ENCODE measurements at places on chromosomes 7 and 10.
A peak's percentile ranks its signal among the peaks of the same experiment; 100 is the strongest.

DNA sequence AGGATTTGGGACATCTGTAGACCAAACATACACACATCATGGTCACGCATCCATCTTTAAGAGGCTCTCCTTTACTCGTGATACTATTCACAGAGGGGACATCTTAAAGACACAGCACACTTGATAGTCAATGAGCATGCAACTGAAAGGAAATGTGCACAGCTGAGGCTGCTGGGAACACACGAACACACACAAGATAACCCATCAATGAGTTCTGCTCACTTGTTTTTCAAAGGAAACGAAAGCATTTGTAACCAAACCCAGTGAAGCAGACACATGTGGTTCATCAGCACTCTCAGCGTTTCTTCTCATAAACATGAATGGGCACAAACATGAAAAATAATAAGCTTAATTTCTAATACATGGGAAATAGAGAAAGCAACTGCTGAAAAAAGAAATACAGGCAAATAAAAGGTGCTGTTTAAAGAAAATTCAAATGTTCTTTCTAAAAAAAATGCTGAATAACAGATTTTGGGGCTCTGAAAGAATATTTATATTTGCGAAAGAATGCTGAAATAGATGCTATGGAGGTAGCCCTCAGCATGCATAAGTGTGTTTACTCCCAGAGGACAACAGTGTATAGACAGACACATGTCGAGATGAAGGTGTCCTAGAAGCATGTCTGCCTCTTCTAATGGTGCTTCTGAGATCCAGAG, 59.7 kb upstream of the LAMB4 start:
- no peak for DNase-seq

- peak; percentile 47 for DNase-seq
Measured at GRCh38 chr10:14670551-14671240, 104.0 kb downstream of the FAM107B start.

DNA sequence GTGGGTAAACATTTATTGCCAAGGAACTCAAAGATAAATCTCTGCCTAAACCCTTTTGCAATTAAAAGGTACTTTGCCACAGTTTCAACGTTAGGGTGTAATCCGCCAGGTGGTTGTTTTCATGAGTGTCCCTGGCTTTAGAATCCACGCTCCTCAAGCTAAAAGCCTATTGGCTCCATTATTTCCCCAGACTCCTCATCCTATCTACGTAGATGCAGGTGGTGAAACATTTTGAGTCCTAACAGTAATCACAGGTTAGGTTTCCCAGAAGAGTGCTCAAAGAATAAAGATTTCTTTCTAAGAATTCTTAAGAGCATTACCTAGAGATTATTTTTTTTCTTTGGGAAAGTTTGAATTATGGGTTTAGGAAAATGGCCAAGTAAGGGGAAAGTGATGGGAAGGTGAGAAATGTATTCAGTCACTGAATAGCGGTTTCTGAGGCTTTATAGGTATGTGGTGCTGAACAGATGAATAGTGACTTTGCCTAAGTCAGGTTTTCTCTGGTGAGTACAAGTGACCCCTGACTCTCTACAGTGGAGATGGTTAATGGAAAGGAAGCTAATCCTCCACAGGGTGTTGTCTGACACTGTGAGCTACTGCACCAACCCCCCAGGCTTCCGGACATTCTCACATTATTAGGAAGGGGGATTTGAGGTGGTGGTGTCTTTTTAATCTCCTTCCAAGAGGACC, 60.2 kb downstream of the NRP1 start:
- DNase-seq = no peak

- no peak for DNase-seq
Measured at GRCh38 chr7:746155-747061, 19.3 kb upstream of the PRKAR1B start.

DNA sequence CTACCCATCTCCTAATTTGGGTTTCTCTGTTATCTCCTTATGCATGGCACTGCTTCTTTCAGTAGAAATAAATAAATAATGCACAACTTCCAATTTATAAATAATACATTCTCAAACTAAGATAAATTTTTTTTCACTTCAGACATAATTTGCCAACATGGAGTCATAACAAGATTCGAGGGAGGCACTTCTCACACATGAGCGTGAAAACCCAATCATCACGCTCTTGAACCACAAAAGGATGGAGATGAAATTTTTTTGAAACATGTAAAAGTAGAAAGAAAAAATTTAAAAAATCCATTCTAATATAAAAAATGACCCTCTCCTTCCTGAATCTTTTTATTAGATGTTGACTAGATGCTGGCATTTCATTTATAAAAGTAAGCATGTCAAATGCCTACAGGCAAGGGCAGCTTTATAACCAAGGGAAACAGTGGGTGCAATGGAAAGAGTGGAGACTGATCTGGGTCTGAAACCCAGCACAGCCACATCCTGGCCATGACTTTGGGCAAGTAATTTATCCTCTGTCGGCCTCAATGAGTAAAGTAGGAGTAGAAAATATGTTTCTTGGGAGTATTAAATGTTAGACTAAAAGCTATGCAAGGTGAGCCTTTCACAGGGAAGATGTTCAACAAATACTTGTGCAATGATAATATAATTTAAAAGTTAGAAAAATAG, 185.0 kb downstream of the STK31 start:
- DNase-seq = no peak

DNA sequence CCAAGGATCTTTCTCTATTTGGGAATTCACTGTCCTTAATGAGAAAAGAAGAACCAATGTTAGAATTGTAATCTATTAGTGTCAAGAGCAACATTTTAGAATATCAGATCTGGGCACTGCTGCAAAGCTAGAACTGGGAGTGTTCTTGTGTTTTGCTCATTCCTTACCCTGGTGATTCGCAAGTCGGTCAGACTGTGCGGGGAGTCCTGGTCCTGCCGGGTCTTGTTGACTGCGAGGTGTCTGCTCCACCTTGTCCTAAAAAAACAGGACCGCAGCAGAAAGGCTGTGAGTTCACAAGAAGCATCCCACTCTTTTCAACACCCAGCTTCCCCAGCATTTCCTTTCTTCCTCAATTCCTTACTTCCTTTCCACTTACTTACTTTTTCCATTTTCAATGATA, 79.0 kb downstream of the GRB10 start:
- no peak for DNase-seq

- no peak for DNase-seq
Measured at GRCh38 chr7:7996568-7996967, 28.0 kb downstream of the GLCCI1 start.

DNA sequence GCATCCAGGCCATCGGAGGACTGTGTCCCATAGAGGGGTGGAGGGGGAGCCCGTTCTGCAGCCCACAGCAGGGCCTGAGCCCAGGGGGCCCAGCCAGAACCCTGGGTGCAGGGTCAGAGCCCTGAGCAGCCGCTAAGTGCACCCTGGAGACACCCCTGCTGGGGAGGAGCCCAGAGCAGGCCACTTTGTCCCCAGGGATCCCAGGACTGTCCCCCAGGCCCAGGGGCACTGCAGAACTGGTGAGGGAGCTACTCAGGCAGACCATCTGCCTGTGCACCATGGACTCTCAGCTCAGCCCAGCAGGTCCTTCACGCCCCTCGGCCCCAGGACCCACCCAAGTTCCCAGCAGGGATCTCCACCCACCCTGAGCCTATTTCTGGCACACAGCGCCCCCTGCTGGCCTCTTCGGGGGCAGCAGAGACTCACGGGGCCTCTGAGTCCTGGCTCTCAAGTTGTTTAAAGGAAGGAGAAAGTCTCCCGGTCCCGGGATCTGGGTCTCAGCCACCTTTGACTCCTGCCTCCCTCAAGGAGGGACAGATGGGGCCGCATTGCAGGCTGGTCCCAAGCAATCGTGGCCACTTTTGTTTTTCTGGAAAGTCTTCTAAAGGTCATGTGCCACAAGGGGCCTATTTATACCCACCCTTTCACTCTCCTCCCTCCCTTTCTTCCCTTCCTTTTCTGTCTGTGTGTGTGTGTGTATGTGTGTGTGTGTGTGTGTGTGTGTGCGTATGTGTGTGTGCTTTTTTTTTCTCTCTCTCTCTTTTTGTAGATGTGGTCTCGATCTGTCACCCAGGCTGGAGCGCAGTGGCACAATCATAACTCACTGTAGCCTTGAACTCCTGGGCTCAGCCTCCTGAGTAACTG, 90.3 kb downstream of the MYL10 start:
- DNase-seq = no peak

DNA sequence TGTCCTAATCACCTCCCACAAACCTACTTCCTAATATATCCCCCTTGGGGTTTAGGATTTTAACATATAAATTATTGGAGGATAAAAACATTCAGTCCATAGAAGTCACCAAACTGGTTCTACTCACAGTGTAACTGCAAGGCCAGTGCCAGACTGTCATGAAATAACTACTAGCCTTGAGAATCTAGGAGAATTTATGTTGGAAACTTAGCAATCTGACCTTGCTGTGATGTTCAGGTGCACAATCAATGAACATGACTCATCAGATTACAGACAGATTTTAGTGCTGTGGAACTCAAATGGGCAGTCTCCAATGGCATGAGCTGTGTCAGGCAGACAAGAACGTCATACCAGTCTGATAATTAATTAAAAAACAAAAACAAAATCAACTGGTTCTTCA, 571.4 kb upstream of the IGFBP3 start:
- DNase-seq = no peak

GRCh38 chr10:52442576-52442975, 128.5 kb downstream of the DKK1 start:
- DNase-seq = no peak

GRCh38 chr7:12351843-12352242, 51.8 kb downstream of the VWDE start:
- no peak for DNase-seq

- DNase-seq = no peak
Measured at GRCh38 chr10:15824498-15824897, 35.8 kb downstream of the MINDY3 start.

GRCh38 chr10:33293531-33294170, 40.8 kb downstream of the NRP1 start:
- DNase-seq = no peak

DNA sequence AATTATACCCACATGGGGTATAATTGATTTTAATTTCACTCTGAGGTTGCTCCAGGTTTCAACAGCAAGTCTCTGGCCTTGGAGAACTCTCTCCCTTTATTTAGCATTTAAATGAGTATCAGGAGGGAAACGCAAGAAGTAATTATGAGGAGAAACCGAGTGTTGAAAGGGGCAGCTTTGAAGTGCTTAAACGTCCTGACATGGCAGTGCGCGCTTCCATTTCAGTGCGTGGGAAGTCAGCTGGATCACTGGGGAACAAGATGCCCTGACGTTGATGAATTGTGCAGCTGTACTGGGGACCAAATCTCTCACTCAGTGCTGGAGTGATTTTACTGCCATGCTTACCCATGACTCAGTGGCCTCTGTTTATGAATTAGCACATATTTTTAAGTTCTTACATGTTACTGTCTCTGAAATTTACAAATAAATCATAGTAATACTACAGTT, 106.0 kb upstream of the PRR15 start:
- DNase-seq = no peak

GRCh38 chr10:112376396-112376790, 2.5 kb downstream of the ACSL5 start:
- no peak for DNase-seq

DNA sequence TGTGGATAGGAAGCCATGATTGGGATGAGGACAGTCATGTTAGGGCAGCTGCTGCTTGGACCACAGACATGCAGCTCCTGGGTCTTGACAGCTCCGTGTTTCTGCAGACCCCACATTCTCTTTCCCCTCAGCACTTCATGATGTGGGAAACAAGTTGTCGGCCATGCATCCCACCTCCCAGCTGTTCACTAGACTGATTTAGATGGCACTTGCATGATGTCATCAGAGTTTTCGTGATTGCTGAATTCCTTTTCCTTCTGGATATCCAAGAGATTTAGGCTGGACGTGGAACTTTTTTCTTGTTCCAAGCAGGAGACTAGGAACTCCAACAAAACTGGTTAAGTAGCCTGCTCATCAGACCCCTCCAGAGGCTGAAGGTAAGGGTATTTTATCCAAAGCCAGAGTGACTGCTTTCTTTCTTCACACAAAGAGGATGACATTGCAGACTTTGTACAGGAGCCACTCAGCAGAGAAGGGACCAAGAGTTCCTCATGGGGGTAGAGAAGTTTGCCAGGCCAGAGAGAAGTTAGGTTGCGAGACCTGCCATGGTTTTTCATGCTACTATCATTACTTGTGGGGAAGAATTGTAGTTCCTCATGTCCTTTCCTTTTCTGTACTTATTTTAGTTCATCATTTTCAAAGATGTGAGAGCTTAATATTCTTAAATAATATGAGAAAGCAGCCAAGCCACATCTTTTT, 117.7 kb upstream of the GJD4 start:
- no peak for DNase-seq

DNA sequence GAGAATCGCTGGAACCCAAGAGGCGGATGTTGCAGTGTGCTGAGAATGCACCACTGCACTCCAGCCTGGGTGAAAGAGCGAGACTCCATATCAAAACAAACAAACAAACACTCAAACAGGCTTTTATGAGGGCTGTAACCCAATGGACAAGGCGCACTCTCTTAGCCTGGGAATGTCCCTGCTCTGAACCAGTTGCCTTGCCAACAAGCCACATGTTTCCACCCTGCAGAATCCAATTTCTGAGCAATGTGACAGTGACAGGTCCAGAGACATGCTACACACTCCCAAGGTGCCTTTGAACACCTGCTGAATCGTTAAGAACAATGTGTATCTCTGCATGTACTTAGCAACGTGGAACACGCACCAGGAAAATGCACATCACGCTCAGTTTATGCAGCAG, 186.8 kb upstream of the AUTS2 start:
- DNase-seq = no peak

- no peak for DNase-seq
Measured at GRCh38 chr10:79002336-79002735, 66.4 kb upstream of the ZMIZ1 start.

DNA sequence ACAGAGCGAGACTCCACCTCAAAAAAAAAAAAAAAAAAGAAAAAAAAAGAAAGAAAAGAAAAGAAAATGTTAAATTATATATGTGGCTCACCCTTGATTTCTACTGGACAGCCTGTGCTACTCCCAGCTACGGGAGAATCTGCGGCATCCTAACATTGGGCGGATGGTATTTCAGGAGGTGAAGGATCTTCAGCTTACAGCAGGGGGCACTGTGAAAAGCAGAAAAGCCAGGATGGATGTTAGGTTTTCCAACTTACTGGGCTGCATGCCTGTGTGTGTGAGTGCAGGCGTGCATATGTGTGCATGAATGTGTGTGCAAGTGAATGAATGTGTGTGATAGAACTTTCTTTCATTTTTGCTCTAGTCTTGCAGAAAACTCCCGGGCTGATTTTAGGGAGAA, 1066.5 kb downstream of the TYW1 start:
- DNase-seq = no peak

Data from smooth muscle cell of the brain vasculature (primary cell).